ENCODE measurements at places on chromosomes 3 and 15.

DNA sequence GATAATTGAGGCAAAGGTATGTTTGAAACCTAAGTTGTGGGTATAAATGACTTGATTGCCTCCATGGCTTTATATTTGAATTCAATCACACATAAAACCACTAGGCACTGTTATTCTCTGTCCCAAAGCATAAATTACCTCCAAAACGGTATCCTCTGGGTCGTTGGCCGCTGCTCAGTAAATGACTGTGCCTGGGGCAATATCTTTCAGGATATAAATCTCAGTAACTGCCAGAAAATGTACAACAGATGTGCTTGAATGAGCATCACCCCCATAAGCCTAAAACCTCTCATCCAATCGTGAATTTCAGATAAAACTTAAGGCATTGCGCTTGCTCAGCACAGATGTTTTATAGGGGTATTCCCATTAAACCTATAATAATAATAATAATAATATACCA lies 19.0 kb upstream of the C3orf49 start:
- no peak for DNase-seq

DNA sequence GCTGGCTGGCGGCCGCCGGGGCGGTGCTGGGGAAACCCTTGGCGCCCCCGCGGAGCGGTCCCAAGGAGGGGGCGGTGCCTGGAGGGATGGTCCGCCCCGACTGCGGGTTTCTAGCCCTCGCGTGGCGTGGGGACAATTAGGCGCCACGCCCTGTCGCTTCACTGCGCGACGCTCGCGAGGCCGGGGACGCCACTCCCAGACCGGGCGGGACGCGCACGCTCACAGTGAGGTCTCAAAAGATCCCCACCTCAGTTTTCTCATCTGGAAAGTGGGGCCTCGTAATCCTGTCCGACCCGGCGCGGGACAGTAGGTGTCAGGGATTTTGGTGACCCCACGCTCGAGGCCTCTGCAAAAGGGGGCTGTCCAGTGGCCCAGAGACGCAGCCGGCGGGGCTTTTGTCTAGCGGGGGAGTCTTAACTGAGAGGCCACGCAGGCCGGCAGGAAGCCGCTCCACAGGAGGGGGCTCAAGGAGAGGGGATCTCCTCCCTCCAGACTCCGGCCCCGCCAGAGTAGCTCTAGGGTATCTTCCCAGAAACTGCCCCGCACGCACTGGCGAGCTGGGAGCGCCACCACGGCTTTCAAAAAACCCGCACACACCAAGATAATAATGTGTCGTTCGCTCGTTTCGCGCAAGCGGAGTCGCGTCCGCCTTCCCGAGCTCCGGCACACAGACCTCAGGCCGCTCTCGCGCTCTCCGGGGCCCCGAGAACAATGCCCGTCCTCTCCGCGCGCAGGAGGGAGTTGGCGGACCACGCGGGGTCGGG lies 710 bp upstream of the CLK3 start:
- DNase-seq = peak; percentile 94

GRCh38 chr15:83322061-83322460 lies 37.6 kb upstream of the BNC1 start:
- peak; percentile 57 for DNase-seq

GRCh38 chr3:12224181-12225147 lies 64.4 kb upstream of the PPARG start:
- DNase-seq = no peak

GRCh38 chr3:110815008-110815583 lies 256.5 kb upstream of the NECTIN3 start:
- peak; percentile 63 for DNase-seq

DNA sequence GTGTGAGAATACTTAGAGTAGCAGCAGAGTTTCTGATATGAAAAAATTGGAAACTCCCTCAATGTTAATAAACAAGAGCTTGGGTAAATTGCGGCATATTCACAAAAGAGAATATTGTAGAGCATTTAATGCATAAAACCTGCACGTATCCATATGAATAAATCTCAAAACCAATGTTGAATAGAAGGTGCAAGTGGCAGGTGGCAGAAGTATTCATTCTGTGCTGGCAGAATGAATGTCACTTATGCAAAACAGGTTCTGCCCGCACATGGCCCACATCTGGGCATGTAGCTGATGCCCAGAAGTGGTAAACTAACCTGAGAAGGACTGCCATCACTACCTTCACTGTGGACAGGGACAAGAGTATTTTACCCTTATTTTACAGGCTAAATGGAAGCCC lies 14.1 kb upstream of the PRSS50 start:
- DNase-seq = no peak

GRCh38 chr15:48871542-48871941 lies 6.4 kb upstream of the EID1 start:
- no peak for DNase-seq

GRCh38 chr3:184399410-184399809 lies 19.6 kb downstream of the CHRD start:
- DNase-seq = peak; percentile 88

GRCh38 chr3:153439780-153440179 lies 277.8 kb downstream of the RAP2B start:
- DNase-seq = no peak

DNA sequence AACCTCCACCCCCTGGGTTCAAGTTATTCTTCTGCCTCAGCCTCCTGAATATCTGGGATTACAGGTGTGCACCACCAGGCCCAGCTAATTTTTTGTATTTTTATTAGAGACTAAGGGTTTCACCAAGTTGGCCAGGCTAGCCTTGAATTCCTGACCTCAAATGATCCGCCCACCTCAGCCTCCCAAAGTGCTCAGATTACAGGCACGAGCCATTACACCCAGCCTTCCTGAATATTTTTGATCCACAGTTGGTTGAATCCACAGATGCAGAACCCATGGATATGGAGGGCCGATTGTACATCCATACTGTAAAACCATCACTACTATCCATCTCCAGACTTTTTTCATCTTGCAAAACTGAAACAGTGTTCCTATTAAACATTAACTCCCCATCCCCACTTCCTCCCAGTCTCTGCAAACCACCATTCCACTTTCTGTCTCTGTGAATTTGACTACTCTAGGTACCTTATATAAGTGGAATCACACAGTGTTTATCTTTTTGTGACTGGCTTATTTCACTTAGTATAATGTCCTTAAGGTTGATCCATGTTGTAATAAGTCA lies 8.2 kb upstream of the TMEM62 start:
- DNase-seq = no peak

DNA sequence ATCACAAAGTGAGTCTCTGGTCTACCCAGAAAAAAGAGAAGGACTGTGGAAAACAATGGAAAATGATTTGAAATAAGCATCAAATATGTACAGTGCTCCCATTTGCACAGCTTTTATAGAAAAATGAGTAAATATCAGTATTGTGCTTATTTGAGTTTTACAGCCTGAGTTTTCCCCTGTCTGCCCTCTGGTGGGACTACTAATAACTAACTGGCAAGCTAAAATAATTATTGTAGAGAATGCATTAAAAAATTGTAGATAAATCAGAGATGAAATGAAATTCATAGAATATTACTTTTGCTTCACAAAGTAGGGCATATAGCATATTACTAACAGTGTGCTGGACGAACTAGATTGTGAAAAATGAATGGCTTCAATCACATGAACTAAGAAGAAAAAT lies 287.1 kb downstream of the NAALADL2 start:
- peak; percentile 66 for DNase-seq

DNA sequence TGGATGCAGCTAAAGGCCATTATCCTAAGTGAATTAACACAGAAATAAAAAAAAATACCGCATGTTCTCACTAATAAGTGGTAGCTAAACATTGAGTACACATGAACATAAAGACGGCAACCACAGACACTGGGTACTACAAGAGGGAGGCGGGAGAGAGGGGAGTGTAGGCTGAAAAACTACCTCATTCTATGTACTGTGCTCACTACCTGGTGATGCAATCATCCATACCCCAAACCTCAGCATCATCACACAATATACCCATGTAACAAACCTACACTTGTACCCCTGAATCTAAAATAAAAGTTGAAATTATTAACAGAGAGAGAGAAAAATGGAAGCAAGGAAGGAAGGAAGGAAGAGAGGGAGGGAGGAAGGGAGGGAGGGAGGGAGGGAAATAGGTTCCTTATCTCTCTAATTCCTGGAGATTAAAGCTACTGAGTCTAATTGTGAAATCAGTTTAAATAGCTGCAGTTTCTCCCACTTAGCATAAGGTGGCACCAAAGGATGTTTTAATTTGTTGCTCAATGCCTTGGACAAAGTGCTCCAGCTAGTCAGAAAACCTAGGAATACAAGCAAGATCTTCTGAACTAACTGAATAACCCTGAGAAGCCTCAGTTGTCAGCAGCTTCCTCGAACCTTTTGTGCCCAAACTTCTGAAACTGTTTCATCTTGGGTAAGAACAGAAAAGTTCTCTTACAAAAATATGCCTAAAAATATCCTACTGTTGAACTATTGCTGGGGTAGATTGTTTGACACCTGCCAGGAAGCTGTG lies 79.4 kb upstream of the ATP11B start:
- DNase-seq = peak; percentile 88

- no peak for DNase-seq
Measured at GRCh38 chr15:62912808-62913207, 129.7 kb upstream of the TPM1 start.

- no peak for DNase-seq
Measured at GRCh38 chr3:57234613-57235575, 7.4 kb downstream of the APPL1 start.

- DNase-seq = no peak
Measured at GRCh38 chr3:154111365-154111935, 9.7 kb upstream of the ARHGEF26 start.

GRCh38 chr15:98669638-98670037 lies 21.3 kb downstream of the IGF1R start:
- DNase-seq = no peak

GRCh38 chr15:43845421-43845820 lies 18.6 kb downstream of the WDR76 start:
- DNase-seq = no peak

- peak; percentile 49 for DNase-seq
Measured at GRCh38 chr3:124117486-124117885, 125.6 kb upstream of the ROPN1 start.

DNA sequence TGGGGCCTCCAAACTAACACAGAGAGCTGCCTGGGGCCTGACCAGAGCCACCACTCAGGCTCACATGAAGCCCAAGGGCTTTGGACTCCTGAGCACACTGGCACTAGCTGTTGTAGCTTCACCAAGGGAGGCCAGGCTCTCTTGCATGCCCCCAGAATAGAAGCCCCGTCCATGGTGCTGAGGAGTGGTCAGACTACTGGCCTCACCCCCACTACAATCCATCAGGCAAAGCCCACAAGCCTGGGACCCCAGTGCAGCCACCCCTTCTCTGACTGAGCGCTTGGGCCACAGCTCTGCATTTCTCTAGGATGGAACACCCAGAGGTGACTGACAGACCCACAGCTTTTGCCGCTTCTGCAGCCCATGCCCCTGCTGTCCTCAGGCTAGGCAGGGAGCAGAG lies 180.8 kb downstream of the PYDC2 start:
- no peak for DNase-seq

- peak; percentile 75 for DNase-seq
Measured at GRCh38 chr15:83250781-83251180, 33.7 kb downstream of the BNC1 start.

GRCh38 chr3:104279617-104280016 lies 1087.1 kb upstream of the ALCAM start:
- peak; percentile 76 for DNase-seq

DNA sequence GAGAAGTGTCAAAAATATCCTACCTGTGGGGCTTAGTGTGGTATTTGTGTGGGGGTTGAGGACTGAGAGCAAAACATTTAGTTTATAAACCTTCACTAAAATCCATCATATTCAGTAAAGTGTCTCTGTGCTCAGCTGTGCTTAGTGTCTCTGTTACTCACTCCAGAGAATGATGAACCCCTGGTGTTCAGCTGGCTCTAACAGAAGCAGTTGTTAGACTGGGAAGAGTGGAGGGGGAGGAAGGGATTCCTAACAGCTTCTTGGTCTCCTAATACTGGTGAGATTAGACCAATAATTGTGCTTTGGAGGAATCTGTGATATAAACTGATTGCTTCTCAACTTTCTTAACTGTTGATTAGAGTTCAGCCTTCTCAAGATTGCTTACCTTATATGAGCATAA lies 1123.5 kb downstream of the ROBO2 start:
- no peak for DNase-seq

DNA sequence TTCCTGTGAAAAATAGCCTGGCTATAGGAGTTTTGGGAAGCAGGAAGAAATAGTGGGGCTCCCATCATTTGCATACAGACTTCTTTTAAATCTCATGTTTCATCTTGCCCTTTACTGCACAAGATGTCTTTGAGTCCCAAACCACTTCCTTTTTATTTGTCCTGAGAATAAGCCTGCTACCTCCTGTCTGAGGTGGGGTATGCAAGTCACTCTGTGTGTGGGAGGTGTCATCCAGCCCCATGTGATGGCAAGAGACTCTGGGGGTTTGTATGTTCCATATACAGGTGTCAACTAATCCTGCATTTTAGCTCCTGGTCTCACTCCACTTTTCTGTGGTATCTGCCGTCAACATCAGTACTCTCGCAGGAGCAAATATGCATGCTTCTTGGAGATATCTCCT lies 102.0 kb downstream of the OTOL1 start:
- DNase-seq = no peak

GRCh38 chr3:46729038-46729437 lies 11.4 kb upstream of the PRSS50 start:
- DNase-seq = no peak

DNA sequence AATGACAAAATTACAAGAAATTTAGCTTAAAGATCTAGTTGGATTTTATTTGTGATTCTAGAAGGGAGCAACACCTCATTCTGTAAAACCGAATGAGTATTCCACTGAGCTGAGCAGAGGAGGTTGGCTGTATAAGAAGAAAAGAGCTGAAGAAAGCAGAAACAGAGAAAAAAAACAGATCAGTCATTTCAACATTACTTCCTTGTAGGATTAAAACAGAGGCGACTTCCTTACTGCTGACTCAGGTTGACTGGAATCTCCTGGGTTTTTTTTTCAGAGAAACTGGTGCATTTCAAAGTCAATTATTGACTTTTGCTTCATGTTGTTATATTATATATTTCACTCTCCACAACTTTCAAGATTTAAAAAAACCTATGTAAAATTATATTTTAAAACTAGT lies 368.1 kb upstream of the UBE2E2 start:
- DNase-seq = peak; percentile 30

GRCh38 chr3:129611446-129611800 lies 4.9 kb upstream of the PLXND1 start:
- no peak for DNase-seq

- DNase-seq = no peak
Measured at GRCh38 chr15:38406436-38406835, 47.5 kb upstream of the FAM98B start.

DNA sequence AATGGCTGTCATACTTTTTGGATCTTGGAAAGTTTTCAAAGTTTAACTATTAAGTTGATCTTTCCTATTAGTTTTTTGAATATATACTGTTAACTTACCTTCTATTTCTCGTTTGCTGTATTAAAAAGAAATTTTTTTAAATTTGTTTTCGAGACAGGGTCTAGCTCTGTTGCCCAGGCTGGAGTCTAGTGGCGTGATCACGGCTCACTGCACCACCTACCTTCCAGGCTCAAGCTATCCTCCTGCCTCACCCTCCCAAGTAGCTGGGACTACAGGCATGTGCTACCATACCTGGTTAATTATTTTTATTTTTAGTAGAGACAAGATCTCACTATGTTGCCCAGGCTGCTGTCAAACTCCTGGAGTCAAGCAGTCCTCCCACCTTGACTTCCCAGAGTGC lies 4.6 kb downstream of the KNL1 start:
- no peak for DNase-seq

- DNase-seq = no peak
Measured at GRCh38 chr3:71708476-71709105, 16.6 kb downstream of the EIF4E3 start.

GRCh38 chr15:33960549-33960935 lies 7.8 kb upstream of the CHRM5 start:
- DNase-seq = no peak

- no peak for DNase-seq
Measured at GRCh38 chr3:57998366-57999283, 9.6 kb upstream of the FLNB start.

Measured in adipocyte (in vitro differentiated cells).